Progenitor cell of endocrine pancreas (in vitro differentiated cells): ENCODE measurements at places on chromosomes 5 and 9.

DNA sequence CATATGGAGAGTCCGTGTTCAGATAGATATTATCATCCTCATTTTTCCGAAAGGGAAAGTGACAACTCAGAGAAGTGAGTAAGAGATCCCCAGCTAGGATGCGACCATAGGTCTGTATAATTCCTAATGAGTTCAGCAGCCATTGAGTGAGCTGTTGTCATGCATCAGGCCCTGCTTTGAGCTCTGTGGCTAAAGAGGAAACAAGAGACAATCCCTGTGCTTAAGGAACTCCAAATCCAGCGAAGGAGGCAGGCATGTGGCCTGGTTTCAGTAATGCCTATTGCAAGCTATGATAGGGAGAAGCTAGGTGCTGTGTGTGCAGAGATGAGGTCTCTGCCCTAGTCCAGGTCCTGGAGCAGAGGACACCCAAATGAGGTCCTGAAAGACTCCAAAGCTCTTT, 192.8 kb downstream of the ACTL7B start:
- no peak for DNase-seq

DNA sequence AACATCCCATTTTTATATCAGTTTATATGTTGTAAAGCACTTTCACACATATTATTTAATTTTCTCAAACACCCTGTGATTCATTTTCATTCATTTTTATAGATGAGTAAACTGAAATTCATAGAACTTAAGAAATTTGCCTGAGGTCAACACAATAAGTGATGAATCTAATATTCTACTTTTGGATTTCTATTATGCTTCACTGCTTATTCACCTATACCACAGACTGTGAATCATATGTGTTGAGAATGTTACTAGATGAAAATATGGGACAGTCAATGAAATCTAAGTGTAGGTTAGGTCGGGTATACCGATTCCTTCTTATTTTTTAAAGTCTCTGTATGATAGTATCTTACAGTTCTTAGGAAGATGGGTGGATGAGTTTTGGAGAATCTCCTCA, 24.8 kb downstream of the CDC37L1 start:
- DNase-seq = no peak

DNA sequence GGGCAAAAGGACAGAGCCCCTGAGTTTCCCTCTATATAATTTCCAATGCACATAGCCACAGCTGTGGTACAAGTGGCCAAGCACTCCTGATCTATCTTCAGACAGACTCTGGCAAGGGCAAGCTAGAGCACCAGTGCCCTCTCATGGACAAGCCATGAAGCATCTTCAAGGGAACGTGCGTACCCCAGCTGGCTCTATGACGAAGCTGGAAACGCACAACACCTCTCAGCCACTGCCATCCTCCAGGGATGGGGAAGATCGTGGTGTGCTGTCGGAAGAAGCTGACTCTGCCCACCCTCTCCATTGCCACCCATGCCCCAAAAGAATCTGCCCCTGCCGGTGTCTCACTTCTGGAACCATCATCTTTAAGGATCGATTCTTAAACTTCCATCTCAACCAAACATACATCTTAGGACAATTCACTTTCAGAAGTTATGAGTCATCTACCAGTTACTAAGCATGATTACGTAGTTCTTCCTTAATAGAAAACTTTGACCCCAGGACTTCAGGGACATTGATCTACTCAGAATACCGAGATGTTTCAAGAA, 482.9 kb downstream of the AGTPBP1 start:
- DNase-seq = peak; percentile 44

DNA sequence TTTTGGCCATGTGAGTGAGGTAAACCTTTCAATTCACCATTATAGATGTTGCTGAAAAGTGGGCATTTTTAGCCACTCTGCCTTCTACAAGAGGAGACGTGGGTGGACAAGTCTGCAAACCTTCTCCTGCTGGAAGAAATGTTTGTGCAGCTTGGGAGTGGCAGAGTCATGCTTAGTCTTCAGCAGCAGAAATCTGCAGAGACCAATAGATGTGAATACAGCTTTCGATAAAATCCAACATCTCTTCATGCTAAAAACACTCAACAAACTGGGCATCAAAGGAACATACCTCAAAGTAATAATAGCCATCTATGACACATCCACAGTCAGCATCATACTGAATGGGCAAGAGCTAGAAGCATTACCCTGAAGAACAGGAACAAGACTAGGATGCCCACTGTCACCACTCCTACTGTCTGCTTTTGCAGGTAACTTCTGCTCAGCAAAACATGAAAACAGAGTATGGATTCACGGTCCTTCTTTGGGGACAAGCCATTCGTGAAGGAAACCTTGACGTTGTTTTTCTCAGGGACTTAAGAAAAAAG, 91.3 kb downstream of the RALGPS1 start:
- no peak for DNase-seq

DNA sequence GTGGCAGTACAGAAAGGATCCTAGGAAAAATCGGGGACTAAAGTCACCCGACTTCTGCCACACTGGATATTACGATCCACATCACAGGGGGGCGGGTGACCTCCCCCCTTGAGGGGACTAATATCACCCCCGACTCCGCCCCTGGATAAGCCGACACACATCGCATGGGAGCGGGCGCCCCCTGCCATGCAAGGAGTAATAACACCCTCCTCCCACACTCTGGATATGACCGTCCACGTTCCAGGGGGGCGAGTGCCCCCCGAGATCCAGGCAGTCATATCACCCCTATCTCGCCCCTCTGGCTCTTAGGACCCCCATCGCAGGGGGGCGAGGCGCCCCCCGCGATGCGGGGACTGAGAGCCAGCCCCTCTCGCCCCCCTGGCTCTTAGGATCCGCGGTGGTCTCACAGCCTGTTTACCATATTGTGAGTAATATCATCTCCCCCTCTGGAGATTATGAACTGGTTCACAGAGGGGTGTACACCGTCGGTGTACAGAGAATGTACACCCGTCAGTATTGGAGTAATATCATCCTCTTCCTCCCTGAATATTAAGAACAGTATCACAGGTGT, 423.0 kb downstream of the DIRAS2 start:
- no peak for DNase-seq

GRCh38 chr5:159018855-159019254, 80.9 kb downstream of the EBF1 start:
- no peak for DNase-seq

DNA sequence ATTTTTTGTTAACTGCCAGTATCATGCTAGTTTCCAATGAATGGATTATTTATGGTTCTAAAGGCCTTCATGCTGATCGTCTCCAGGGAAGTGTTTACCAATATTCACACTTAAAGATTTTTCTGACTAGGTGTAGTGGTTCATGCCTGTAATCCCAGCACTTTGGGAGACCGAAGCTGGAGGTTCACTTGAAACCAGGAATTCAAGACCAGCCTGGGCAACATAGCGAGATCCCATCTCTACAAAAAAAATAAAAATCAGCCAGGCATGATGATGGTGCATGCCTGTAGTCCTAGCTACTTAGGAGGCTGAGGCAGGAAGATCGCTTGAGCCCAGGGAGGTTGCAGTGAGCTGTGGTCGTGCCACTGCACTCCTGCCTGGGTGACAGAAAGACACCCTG, 43.5 kb downstream of the FAM13B start:
- DNase-seq = no peak

- no peak for DNase-seq
Measured at GRCh38 chr5:148913985-148914431, 87.6 kb downstream of the ADRB2 start.

DNA sequence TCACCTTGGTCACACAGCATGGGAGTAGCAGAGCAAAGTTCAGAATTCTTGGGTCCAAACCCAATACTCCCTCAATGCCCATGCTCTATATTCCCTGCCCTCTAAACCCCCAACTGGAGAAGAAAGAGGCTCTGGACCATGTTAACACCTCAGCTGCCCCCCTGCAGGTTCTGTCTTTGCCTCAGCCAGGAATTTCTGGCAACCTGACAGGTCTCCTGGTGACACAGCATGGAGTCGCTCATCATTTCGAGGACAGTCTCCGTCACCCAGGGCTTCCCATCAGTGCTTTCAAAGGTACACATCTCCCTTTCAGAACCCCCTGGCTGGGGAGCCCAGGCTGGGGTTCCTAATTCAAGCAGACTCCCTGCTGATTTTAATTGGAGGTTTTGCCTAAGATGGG, 189.5 kb downstream of the BRINP1 start:
- DNase-seq = no peak

DNA sequence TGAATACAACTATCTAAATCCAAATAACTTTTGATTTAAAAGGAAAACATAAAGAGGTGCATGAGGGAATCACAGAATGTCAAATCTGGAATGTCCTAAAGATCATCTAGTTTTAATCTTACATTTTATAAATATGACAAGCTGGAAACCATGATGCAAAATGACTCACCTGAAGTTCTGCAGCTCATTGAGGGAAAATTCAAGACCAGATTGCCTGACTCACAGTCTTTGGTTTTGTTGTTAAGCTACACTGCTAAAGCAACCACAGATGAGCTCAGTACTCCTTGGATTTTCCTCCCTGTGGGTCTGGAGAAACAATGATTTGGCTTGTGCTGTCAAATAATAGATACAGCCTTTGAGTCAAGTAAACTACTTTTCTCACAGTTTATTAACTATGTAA, 19.1 kb upstream of the EDIL3 start:
- DNase-seq = no peak

DNA sequence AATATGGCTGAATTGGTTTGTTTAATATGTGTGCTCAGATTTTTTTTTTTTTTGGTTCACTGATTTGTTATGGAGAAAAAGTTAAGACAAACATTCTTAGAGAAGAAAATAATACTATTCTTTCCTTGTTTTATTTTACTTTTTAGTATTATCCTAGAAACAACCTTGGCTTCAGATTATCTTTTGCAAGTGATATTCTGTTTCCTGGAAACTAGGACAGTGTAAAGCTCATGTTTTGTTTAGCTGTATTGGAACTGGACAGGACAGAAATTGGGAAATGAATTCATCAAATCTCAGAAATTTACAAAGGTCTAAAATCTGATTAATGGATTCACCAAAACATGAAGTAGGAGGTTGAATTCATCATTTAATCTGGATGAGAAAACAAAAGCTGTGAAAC, 130.5 kb downstream of the FBXL7 start:
- no peak for DNase-seq

GRCh38 chr5:80255431-80255810, 427 bp downstream of the SERINC5 start:
- peak; percentile 43 for DNase-seq

- DNase-seq = no peak
Measured at GRCh38 chr5:64587370-64587769, 81.6 kb downstream of the RGS7BP start.

GRCh38 chr5:119344231-119344630, 11.6 kb upstream of the TNFAIP8 start:
- no peak for DNase-seq

DNA sequence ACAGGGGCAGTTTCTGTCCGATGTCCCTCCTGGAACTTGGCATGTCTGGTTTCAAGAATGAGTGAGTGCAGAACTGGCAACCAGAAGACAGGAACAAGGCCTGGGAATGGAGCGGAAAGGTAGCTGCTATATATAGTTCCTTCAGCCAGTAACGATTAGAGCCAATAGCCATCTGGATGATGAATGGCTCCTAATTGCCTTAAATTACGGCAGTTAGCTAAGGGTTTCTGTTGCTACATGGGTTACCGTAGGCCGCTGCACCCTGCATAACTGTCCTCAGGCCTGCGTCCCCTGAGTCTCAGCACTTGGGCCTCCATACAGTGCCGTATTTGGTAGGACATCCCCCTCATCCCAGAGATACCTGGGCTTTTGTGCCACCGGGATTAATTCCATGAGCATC, 29.4 kb downstream of the WWC1 start:
- DNase-seq = no peak

DNA sequence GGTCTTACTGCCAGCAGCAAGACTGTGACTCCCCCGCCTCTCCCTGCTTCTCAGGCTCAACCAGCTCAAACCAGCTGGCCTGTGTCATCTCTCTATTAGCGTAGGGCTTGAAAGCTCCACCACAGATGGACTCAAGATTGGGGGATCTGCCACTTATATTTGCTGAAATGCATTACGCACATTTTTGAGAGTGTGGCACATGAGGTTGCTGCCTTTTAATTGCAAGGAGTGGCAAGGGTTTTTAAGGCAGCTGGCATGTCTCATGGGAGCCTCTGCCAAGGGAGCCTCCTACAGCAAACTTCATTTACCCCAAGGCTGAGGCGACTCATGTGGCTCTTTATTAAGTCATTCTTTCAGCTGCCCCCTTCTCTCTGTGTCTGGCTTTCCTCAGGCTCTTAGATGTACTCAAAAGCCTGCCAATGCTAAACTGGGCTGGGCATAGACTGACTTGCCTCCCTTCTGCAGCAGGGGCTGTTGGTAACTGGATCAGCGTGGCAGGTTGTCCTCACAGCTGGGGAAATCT, 219.3 kb downstream of the SMARCA2 start:
- no peak for DNase-seq

GRCh38 chr9:129988607-129989361, 54.2 kb downstream of the FNBP1 start:
- no peak for DNase-seq

GRCh38 chr5:79713727-79714126, 24.1 kb downstream of the CMYA5 start:
- DNase-seq = no peak

DNA sequence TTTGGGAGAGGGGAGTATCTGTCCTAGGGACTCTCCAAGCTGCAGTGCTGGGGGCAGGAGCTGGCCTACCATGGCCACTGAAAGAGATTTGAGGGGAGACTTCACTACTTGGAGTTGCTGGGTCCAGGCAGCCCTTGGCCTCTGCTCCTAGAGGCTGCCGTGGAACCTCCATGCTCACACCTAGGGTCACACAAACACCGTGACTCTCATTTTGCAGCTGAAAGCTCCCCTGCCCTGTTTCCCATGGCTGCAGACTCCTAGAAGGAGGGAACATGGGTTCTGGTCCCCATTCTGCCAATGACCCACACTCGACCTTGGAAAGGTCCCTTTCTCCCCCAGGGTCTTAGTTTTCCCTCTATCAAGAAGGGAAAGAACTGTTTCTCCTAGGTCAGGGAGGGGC, 147.1 kb upstream of the PPP1R26 start:
- DNase-seq = no peak

DNA sequence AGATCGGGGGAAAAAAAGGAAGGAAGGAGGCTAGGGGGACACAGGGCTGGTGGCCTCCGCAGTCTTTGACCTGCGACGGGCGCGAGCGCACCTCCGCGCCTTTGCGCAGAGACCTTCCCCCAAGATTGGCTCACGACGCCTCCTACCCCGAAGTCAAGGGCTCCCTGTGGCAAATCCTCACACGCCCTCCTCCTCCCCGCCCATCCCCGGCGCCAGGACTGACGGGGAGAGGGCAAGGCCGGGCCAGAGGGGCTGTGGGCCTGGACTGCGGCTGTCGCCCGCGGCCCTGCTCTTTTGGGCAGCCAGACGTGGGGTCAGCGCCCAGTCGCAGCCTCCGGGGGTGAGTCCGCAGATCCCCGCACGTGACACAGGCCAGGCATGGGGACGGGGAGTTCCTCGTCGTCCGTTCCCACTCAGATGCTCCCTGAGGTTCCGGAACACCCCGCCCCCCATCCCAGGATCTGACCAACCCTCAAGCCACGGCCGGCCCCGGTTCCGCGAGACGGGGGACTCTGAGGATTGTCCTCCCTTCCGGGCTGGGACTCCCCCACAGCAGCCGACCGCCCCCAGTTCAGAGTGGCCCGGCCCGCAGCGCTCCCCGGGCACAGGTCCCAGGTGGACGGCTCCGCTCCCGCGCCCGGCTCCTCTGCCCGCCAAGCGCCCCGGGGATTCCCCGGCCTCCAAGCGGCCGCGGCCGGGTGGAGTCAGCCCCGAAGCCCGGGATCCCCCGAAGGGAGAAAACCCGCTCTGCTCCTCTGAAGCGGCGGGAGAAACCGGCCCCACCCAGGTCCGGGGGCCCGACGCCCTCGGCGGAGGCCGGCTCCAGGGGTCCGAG, 543 bp upstream of the ANKRD33B start:
- DNase-seq = no peak

- no peak for DNase-seq
Measured at GRCh38 chr5:148416921-148417320, 33.2 kb downstream of the FBXO38 start.
